ENCODE measurements at places on chromosomes 2 and 18.

DNA sequence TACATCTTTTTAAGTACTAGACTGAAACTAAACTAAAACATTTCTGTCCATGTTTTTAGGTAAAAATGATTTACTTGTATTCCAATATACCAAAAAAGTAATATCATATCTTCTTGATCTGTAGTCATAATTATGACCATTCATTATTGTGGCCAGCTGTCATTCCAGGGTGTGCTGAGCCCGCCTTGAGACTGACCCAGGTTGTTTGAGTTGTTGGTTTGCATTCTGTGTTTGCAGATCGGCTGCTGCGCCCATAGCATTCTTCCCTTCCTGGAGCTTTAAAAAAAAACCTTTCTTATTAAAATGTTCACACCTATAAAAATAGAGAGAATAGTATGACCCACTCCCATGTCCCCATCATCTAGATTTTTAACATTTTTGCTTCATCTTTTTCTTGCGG is 101.9 kb downstream of the PRKCE start:
- DNase-seq = no peak

- no peak for DNase-seq
Observed at GRCh38 chr2:31219131-31219969, 2.0 kb upstream of the CAPN14 start.

DNA sequence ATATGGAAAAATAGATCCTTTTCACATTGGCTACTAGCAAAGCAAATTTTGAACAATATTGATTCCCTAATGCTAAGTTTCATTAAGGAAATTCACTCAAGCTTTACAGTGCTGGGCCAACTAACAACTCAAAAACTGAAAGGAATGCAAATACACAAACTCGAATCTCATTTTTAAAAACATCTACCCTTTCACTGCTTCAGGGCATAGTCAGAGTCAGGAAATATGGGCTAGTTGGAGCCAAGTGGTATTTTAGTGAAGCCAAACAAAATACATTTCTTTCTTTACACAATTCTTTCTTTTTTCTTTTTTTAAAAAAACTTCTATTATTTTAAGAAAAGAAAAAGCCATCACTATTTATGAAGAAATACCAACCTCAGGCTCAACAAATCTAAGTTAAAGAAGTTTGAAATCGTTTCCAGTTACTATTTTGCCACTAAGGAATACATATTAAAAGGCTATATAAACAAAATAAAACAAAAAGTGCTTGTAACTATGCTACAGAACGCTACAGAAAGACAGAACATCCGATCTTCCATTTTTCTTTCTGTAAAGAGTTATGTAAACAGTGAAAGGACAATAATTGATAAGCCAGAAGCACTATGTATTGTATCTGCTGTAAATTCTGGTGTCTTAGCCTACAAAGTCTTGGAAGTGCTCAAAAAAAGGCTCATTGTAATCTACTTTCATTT is 113.6 kb upstream of the STK17B start:
- no peak for DNase-seq

GRCh38 chr2:152479282-152479681 is 144.3 kb downstream of the FMNL2 start:
- no peak for DNase-seq

GRCh38 chr2:113173542-113174375 is at the start of gene PSD4:
Gene PSD4, plus strand, starts transcription at chr2:113173971. Its CDS starts 8,486 bp downstream, at chr2:113182457.
- DNase-seq = no peak

GRCh38 chr2:216015722-216016464 is 2.5 kb upstream of the MREG start:
- DNase-seq = no peak

- DNase-seq = no peak
Observed at GRCh38 chr2:26658691-26659346, 17.7 kb upstream of the CIB4 start.

- DNase-seq = no peak
Observed at GRCh38 chr2:70830366-70830765, 5.2 kb downstream of the CD207 start.

GRCh38 chr2:70068119-70068518 is 19.2 kb upstream of the PCBP1 start:
- no peak for DNase-seq

- no peak for DNase-seq
Observed at GRCh38 chr2:233273120-233273519, 21.6 kb downstream of the ATG16L1 start.

GRCh38 chr2:9467687-9468086 is 6.7 kb upstream of the IAH1 start:
- DNase-seq = no peak

DNA sequence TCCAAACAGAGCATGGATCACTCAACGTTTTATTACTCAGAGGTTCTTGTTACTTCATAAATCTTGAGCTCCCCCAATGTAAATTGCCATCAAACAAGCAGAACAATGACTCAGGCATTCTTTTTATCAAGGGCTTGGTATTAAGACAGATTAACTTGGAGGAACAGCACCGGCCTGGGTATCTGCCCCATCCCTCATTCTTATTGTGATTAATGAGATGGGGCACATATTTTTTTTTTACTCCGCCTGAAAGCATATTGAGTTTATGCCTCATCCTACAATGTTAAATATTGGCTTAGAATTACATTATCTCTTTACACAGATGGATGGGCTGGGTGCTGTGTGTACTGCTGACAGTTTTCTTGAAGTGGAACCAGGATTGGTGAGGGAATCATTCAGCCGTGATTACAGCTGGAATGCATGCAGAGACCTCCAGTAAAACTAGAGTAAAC is 387.3 kb downstream of the CLIP4 start:
- no peak for DNase-seq

DNA sequence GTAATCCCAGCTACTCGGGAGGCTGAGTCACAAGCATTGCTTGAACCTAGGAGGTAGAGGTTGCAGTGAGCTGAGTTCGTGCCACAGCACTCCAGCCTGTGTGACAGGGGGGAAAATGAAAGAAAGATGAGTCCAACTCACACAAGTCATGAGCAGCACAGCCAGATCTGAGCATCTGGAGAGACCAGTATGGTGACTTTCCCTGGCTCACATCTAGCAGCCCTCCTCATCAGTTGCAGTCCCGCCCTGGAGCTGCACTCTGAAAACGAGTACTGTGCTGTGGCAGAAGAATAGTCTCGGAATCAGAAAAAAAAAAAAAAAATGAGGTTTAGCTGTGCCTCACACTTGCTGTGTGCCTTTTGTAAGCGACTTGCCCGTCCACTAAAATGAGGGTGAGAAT is 74.4 kb upstream of the TRIB2 start:
- no peak for DNase-seq

DNA sequence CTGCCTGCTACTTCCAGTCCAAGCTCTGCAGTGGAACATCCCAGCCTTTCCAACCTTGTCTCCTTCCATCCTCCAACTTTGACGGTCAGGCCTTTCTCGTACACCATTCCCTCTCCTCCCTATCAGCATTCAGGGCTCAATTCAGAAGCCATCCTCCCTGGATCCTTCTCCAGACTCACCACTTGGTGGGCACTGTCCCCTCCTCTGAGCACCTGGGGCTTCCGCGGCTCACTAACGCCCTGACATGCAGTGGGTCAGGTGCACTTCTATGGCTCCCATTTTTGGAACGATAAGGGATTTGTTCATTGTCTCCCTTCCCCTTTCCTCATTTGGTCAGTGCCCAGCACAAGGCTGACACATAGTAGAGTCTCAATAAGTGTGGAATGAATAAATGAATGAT is 56.7 kb downstream of the TNS1 start:
- no peak for DNase-seq

GRCh38 chr2:128685841-128686496 is 367.3 kb upstream of the HS6ST1 start:
- DNase-seq = no peak

GRCh38 chr18:57480733-57481132 is 45.6 kb downstream of the ONECUT2 start:
- DNase-seq = no peak

- DNase-seq = no peak
Observed at GRCh38 chr2:233384015-233384414, 29.7 kb downstream of the DGKD start.

GRCh38 chr2:14752295-14752694 is 119.8 kb downstream of the LRATD1 start:
- no peak for DNase-seq

DNA sequence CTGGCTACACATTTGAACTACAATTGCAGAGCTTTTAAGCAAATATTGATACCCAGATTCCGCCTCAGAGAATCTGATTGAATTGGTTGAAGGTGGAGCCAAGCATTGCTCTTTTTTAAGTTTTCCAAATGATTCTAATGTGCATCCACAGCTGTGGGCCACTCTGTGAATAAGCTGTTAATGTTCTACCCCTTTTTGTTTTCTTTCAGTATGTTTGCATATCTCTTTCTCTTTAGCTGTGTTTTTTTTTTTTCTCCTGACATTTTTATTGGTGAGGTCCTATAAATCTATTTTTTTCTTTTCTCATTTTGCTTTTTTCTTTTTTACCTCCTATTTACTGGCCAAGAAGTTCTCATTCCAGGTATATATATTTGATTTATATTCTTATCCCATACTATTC is 6.5 kb downstream of the SCN3A start:
- DNase-seq = no peak

- no peak for DNase-seq
Observed at GRCh38 chr2:239144713-239144999, 256.2 kb downstream of the HDAC4 start.

DNA sequence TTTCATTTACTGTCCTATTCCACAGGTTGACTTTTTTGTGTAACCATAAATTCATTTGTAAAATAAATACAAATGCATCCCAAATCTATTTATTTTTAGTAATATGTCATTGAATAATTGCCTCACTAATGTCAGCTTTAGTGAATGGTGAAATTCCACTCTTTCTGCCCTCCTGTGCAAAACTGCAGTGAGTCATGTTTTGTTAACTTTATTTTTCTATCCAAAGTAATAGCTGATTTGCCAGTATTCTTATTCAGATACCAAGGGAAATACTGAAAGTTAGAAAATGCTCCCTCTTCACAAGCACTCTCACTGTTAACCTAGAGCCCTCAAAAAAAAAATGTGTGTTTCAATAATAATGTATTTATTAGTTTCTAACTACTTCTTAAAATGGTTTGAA is 322.8 kb downstream of the RIT2 start:
- no peak for DNase-seq

DNA sequence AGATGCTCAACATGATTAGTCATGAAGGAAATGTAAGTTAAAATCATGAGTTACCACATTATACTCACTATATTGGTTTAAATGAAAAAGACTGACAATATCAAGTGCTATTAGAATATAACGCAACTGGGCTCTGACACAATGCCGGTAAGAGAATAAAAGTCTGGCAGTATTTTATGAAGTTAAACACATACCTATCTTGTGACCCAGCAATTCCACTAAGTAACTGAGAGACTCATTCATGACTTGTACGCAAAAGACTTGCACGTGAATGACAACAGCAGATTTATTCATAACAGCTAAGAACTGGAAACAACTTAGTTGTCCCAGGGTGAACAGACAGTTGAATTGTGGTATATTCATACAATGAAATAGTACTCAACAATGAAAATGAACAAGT is 342.1 kb downstream of the SLC4A3 start:
- no peak for DNase-seq

- DNase-seq = no peak
Observed at GRCh38 chr2:211176514-211177141, 620.2 kb downstream of the CPS1 start.

- no peak for DNase-seq
Observed at GRCh38 chr18:56580026-56580425, 58.4 kb downstream of the TXNL1 start.

GRCh38 chr18:70028734-70029133 is 81.1 kb upstream of the CD226 start:
- no peak for DNase-seq

DNA sequence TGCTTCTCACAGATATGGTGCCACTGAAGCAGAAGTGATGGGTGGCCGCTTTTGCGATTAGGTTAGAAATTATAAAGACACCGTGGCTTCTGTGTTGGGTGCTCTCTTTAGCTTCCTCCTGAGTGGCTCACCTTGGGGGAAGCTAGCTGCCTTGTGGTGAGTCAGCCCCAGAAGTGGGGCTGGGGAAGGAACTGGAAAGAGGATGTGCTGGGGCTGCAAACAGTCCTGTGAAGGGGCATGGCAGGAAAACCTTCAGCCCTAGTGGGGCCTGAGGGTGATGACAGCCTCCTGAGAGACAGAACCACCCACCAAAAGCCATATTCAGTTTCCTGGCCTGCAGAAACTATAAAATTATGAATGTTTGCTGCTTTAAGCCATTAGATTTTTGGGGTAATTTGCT is 8.9 kb upstream of the ASB18 start:
- no peak for DNase-seq

Data from neural crest cell (in vitro differentiated cells).